Activated effector memory CD4-positive, alpha-beta T cell treated with anti-CD3 and anti-CD28 coated beads, Interleukin-2, amount 50 U/mL, for 16 hours (primary cell): ENCODE measurements at places on chromosomes 5 and 9.
A peak's percentile ranks its signal among the peaks of the same experiment; 100 is the strongest.

DNA sequence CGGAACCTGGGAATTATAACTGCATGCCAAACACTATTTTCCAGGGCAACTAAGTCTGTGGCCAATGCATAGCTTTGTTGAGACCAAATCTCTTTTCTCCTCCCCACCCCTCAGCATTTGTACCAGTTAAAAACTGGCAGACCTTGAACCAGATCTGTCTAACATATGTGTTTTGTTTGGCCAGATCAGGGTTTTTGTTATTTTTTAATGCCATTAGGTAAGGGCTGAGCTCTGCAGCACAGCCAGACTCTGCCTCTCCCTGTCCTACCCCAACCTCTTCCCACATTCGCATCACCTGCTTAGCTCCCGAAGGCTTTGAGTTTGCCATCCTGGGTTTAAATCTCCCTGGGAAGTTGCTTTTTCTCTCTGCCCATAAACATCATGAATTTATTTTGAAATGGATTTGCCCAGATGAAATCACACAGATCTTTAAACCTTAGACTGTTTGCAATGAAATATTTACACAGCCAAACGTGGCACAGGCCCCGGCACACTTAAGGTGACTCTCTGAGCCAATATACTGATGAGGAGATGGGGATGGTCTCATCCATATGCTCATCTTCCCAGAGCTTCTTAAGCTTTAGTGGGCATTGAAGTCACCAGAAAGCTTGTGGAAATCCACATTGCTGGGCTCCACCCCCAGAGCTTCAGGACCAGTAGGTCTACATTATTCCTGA lies 54.0 kb upstream of the ALDH1B1 start:
- DNase-seq: peak; percentile 27

GRCh38 chr5:154749491-154749890 lies 5.7 kb upstream of the LARP1 start:
- peak; percentile 6 for DNase-seq

GRCh38 chr9:22990349-22990748 lies 543.7 kb downstream of the DMRTA1 start:
- no peak for DNase-seq

- no peak for DNase-seq
These were observed 1.5 kb downstream of the GDNF start for GRCh38 chr5:37838152-37838932.

- no peak for DNase-seq
These were observed 76.8 kb downstream of the CAMSAP1 start for GRCh38 chr9:135830496-135830895.
